Stimulated activated CD4-positive, alpha-beta T cell treated with anti-CD3 and anti-CD28 coated beads, Interleukin-2, amount 100 ng/mL, for 48 hours (primary cell): ENCODE measurements at places on chromosomes 3 and 15.

- no peak for DNase-seq
Measured at GRCh38 chr3:56005196-56005805, 463.0 kb downstream of the ERC2 start.

- no peak for DNase-seq
Measured at GRCh38 chr15:28006116-28006905, 92.8 kb downstream of the OCA2 start.

GRCh38 chr3:57958642-57959422, 49.4 kb upstream of the FLNB start:
- DNase-seq: no peak

- no peak for DNase-seq
Measured at GRCh38 chr15:27541581-27541980, 557.5 kb downstream of the OCA2 start.

DNA sequence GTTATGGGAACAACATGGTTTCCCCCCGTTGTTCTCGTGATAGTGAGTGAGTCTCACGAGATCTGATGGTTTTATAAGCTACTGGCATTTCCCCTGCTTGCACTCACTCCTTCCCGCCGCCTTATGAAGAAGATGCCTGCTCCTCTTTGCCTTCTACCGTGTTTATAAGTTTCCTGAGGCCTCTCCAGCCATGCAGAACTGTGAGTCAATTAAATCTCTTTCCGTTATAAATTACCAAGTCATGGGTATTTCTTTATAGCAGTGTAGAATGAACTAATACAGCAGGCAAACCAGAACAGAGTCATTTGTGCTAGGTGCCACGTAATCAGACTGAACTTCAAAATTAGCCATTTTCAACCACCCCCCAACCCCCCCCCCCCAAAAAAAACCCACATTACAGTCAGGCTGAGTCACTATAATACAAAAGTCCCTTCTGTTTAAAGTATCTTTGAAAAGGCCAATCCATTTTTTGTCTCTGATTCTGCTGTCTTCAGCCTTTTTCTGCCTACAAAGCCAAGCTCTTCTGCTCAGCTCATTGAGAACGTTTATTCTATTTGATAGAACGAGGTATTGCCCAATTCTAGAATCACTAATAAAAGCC, 4.1 kb downstream of the OR4F6 start:
- no peak for DNase-seq

DNA sequence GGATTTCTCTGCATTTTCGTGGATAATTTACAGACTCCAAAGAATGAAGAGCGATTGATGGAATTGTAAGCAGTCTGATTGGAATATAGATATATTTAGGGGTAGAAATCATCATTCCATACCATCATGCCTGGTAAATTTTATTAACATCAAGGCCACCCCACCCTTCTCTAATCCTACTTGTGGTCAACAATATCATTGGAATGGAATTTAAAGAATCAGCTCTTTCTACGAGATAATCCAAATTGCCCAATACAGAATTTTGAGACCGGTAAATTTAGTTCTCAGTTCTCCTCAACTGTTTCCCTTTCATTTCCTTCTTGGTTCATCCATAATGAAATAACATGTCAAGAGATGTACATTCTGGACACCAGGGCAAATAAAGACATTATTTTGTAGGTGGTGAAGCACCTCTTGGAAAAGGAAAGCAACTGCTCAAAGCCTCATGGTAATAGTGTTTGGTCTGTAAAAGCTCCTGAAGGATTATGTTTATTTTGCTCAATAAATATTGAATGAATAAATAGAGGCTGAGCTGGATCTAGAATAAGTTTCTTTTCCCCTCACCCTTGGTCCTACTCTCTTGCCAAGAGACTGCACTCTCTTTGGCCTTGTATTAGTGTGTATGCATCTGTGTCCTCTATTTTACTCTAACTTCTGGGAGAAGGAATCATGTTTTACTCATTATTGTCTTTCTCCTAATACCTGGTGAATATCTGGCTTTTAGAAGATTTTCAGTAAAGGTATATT, 133.7 kb upstream of the BCL6 start:
- no peak for DNase-seq
